ENCODE measurements at places on chromosomes 4 and X. TPM values are rescaled to one million over a fixed set of nuclear protein-coding genes. Genes with fewer than 3 reads are reported as not detected.

The PTTG2 gene
- total RNA-seq: not detected

The ARHGAP36 gene
- total RNA-seq: not detected

The SPANXN3 gene
- total RNA-seq: not detected

The CXorf49 gene
- not detected for total RNA-seq

The SPANXD gene
- not detected for total RNA-seq

The SSX4 gene
- total RNA-seq: not detected

The RNF150 gene
- 0.13 TPM for total RNA-seq

The TIMM8A gene
- 4.4 TPM for total RNA-seq

The PPP2R2C gene
- total RNA-seq: 3.1 TPM

The PLP1 gene
- not detected for total RNA-seq

The CSAG1 gene
- not detected for total RNA-seq

The P2RY4 gene
- total RNA-seq: 0.13 TPM

The STOX2 gene
- 2.4 TPM for total RNA-seq

The SYNPO2 gene
- 0.13 TPM for total RNA-seq

The HMGN5 gene
- 0.38 TPM for total RNA-seq

The FDCSP gene
- total RNA-seq: not detected

Data from bronchial epithelial cell (primary cell).